GM13977 (cell line): ENCODE measurements at places on chromosomes 3 and 15.
A peak's percentile ranks its signal among the peaks of the same experiment; 100 is the strongest.

DNA sequence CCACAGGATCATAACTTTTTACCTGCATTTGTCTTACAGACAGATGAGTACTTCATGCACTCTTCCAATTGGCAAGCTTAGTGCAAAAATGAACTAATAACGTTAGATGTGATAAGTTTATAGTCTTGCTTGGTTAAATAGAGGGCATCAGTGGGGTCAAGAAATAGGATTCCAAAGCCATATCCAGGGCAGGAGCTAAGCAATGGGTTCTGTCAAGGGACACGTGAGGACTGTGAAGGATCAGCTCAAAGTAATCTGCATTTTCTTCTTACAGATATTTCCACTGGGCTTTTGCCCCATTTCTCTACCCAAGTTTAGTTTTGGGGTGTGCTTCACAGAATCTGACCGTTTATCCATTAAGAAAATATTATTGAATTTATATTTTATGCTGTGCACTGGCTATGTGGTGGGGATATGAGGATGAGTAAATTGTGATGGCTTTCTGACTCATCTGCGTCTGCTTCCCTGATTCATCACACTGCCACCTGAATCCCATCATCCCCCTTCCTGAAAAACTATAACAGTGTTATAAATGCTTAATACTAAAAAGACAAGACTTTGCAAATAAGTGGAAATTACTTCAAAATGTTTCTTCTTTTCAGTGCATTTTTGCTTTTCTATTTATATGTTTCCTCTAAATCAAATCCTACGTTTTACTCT, 17.5 kb downstream of the PPP2R3A start:
- no peak for DNase-seq

GRCh38 chr15:58264053-58264971, 126.1 kb downstream of the AQP9 start:
- DNase-seq, result no peak

GRCh38 chr15:42090370-42090769, 4.0 kb downstream of the PLA2G4D start:
- no peak for DNase-seq

DNA sequence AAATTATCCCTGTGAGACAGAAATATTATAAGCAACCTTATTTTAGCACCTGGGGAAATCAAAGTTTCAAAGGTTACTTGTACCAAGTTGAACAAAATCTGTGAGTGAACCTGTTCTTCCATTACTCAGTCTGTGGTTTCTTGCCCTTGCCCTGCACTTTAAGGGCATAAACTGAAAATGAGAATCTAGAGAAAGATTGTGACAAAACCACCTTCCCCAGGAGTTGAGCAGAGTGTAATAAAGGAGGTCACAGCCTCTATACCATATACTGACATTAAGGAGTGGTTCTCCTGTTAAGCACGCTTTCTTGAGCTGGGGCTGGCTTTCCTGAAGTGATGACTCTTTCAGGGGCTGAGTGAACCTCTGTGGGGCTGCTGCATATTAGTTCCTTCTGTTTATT, 143.4 kb downstream of the PDCD6IP start:
- no peak for DNase-seq

DNA sequence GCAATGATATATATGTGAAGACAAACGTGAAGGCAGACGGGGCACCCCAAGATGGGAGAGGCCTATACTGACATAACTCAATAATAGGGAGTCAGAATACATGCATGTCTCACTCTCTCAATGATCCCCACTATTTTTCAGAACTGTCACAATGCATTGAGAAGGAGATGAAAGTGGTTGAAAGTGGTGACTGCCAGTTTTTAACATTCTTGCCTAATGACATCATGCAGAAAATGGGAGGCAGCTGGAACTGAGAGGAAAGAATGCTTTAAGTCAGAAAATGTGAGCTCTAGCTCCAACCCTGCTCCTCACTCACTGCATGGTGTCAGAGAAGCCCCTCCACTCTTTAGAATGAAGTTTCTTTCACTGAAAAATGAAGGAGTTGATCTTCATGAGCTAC, 55.3 kb upstream of the P2RY1 start:
- no peak for DNase-seq

GRCh38 chr3:30098243-30098642, 508.2 kb upstream of the TGFBR2 start:
- no peak for DNase-seq

DNA sequence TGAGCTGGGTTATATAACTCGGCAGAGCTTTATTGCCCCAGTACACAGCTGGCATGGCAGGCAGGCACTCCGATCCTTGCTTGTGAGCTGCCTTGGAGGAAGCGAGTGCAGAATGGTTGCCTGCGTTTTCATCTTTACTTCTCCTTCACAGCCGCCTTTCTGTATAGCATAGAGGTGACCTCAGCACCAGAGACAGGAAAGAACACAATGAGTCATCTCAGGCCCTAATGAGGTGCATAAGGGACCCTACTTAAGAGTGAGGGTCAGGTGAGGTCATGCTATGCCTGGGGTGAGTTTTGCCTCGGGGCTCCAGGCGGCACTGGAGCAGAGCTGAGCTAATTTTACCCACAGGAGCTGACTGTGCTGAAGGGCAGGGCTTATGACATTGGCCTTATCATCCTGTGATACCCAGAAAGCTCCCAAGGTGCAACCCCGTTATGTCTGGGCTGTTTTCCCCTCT, 43.5 kb downstream of the LPP start:
- DNase-seq, result peak; percentile 37

DNA sequence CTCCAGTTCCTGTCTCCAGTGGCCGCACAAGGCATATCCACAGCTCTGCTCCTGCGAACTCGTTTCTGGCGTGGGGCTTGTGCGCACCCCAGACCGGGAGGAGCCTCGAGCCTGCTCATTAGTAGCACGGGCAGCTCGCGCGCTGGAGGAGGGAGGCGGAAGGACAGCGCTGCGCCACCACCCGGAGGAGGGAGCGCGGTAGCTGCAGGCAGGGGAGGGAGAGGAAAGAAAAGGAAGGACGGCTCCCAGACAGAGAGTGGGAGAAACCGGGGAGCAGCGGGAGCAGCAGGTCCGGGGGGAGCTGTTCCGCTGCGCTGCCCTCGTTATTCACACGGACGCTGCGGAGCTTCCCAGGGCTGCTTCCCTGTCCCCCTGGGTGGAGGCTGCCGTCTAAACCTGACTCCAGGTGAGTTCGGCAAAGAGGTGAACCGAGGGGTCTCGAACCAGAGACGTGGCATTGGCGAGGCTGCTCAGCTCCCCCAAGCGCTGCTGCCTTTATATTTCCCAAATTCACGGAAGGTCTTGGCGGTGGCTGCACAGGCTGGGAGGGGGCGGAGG, 121.3 kb upstream of the ZNF717 start:
- DNase-seq, result no peak

- no peak for DNase-seq
Measured at GRCh38 chr15:88844749-88845386, 41.6 kb downstream of the ACAN start.

DNA sequence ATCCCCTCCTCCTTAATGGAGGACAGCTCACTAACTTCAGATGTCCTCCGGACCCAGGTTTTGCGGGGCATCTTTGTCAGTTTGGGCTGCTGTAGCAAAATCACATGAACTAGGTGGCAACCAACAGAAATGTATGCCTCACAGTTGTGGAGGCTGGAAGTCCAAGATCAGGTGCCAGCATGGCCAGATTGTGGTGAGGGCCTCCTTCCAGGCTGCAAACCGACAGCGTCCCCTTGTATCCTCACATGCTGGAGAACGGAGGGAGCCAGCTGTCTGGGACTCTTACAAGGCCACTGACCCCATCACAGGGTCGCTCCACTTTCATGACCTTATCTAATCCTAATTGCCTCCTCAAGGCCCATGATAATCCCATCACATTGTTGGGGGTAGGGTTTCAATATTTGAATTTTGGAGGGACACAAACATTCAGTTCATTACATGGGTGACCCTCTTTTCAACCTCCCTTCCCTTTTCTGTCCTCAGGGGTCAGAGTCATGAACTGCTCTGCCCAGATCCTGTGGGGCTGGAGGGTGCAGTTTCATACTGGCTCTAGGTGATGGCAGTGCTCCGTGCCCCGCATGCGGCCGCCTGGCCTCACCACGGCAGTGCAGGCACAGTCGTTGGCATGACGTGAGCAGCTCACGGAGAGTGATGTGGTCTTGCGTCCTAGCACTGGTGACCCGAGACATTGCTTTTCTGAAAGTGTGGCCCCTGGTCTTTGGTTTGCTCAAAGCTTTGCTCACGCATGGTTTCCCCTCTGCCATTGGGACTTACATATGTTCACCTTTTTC, 58.4 kb downstream of the DNASE1L3 start:
- DNase-seq, result no peak

DNA sequence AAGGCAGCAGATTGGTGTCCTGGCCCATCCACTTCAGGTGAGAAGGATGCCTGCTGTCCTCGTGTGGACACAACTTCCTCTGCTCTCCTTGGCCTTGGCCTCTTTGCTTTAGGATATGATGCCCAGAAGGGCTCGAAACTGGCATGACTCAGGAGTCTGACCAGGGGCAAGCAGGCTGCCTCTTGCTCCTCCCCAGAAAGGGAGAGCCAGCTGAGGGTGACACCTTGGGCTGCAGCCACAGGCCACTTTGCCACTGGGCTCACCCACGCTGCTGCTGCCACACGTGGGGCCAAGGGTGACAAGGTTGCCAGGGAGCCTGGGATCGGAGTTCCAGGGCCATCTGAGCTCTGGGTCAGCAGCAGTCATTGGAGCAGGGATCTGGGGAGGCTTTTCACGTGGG, 267.9 kb upstream of the CTDSPL start:
- DNase-seq, result no peak

- DNase-seq, result no peak
Measured at GRCh38 chr3:156818890-156819289, 7.3 kb upstream of the LEKR1 start.

DNA sequence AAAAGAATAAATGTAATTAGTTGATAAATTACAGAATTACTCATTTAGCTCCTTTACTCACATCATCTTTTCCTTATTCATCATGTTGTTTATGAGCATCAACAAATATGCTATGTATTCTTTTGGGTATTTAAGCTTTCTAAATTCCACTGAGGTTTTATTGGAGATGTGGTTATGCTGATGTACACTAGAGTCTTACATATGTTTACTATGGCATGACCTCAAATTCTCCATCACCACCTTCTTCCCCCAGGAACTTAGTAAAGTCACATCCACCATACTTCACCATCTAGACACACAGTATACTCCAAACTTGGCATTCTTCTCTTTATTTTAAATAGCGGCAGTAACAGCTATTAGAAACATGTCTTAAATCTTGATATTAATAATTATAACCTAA, 74.1 kb upstream of the MELTF start:
- DNase-seq, result no peak

DNA sequence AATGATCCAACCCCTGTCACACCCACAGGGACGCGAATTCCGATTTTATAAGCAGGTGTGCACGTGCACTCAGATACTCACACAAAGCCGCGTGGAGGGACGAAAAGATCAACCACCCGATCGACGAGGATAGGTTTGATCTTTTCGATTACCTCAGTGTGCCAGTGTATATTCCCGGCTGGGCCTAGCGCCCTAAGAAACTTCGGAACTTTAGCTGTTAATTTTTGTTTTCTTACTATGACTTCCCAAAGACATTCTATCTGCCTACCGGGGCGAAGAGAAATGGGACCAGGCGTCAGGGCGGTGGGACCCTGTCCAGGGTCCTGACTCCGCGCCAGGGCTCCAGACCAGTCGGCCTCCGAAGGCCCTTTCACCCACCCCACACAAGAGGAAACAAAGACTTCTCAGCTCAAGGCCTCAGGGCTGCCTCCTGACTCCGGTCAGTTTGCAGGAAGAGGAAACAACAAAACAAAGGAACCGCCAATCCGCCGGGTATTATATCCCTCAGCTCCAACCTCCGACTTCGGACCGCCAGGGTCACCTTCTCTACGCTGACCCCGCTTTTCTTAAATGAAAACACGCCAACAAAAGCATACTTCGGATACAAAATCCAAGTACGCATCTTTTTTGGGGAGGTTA, 6.8 kb downstream of the ONECUT1 start:
- DNase-seq, result peak; percentile 35

DNA sequence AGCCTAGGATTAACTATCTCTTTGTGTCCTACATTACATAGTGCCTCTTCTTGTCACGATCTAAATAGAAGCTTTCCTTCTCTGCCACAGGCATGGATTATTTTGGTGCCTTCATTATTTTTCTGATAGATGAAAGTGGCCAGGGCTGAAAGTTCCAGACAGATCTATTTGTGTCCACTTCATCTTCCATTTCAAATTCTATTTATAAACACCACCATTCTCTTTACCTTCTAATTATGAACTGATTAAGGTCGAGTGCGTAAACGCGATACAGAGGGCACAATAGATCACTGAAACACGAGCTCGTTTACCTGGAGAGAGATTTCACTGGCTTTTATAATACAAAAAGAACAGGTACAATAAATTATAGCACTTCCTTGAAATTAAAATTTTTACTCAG, 105.0 kb downstream of the EDEM1 start:
- no peak for DNase-seq

- DNase-seq, result no peak
Measured at GRCh38 chr3:19029837-19030521, 118.3 kb upstream of the KCNH8 start.

GRCh38 chr3:99952306-99952705, 134.6 kb downstream of the CMSS1 start:
- DNase-seq, result no peak

DNA sequence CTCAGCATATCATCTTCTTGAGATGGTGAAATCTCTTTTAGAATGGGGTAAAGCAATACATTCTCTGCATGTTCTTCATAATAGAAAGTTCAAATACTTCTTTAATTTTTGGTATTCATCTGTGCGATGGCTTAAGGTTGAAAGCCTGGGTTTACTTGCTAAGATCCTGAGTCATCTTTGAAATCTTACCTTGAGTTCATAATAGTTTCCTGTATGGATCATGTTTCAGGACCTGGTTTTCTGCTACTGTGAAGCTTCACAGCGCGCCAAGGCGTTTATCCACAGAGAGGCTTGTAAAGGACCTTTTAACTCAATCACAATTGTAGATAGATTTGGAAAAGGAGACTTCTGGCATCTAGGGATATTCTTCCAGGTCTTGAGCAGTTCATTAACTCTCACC, 39.0 kb downstream of the MED12L start:
- no peak for DNase-seq

GRCh38 chr15:69869881-69870505, 227.7 kb downstream of the TLE3 start:
- no peak for DNase-seq

- DNase-seq, result no peak
Measured at GRCh38 chr15:35567392-35567791, 21.4 kb upstream of the DPH6 start.

- DNase-seq, result no peak
Measured at GRCh38 chr15:63324770-63325169, 47.4 kb downstream of the APH1B start.

- no peak for DNase-seq
Measured at GRCh38 chr15:69998541-69999391, 99.0 kb downstream of the TLE3 start.

GRCh38 chr15:88126695-88127431, 129.7 kb downstream of the NTRK3 start:
- no peak for DNase-seq

- DNase-seq, result peak; percentile 47
Measured at GRCh38 chr3:23809840-23810342, 4.1 kb downstream of the UBE2E1 start.

DNA sequence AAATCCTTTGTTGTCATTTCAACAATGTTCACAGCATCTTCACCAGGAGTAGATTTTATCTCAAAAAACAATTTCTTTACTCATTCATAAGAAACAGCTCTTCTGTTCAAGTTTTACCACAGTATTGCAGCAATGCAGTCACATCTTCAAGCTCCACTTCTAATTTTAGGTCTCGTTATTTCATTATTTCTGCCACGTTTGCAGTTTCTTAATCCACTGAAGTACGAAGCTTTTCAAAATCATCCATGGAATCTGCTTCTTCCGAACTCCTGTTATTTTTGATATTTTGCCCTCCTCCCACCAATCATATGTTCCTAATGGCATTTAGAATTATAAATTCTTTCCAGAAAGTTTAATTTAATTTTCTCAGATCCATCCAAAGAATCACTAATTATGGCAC, 12.6 kb upstream of the OR5K1 start:
- DNase-seq, result no peak
